SK-MEL-5 (cell line): ENCODE measurements at places on chromosomes 1 and 21.

DNA sequence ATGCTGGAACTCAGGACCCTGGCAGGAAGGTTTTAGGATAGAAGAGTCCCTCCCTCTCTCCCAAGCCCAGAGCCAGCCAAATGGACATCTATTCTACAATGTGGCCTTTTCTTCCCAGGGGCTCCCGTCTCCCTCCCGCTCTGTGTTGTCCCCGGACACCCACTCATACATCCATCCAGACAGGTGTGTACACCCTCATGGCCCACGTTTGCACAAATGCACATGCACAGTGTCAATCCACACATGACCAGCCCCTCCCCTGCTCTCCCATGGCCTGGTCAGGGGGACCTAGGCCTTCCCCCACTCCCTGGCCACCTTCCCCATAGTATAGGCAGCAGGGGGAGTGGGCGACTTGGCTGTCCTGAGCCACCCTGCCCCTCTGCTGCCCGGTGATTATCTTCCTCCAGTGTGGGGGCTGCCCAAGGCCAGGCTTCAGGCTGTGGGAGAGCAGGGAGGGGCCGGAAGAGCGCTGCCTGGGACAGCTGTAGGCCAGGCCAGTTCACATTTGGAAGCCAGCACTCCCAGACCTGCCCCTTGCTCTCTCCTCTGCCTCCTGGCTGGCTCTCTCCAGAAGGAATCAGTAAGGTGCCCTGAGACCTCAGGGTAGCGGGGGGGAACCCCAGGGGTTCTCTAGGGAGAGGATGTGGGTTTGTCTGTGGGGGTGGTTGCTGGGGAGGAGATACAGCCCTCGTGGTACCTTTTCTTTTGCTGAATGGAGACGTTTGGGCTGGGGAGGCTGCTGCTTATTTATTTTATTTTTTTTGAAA is 4.1 kb upstream of the PTPN7 start:
- no peak for DNase-seq

GRCh38 chr21:41677671-41678015 is 89.2 kb downstream of the RIPK4 start:
- no peak for DNase-seq

- DNase-seq: no peak
These were observed 26.8 kb upstream of the RNF19B start for GRCh38 chr1:32991386-32991785.

DNA sequence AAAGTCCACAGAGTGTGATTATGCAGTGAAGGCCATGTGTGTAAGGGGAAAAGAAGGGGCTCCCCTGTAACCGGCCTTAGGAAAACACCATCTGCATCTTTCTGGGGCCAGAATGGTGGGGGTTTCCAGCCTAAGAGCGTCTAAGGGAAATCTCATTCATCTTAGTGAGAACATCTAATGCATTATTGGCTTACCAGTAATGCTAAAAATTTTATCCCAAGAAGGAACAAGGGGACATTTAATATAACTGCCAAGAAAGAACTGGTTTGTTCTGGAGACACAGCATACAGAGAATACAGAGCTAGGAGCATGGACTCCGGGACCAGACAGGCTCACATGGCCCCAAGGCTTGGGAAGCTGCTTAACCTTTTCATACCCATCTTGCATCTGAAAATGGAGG is 58.3 kb upstream of the DSCAM start:
- no peak for DNase-seq

GRCh38 chr1:6184083-6184783 is 4.1 kb upstream of the CHD5 start:
- no peak for DNase-seq

GRCh38 chr1:159000625-159001024 is 9.1 kb upstream of the IFI16 start:
- DNase-seq: peak; percentile 93

DNA sequence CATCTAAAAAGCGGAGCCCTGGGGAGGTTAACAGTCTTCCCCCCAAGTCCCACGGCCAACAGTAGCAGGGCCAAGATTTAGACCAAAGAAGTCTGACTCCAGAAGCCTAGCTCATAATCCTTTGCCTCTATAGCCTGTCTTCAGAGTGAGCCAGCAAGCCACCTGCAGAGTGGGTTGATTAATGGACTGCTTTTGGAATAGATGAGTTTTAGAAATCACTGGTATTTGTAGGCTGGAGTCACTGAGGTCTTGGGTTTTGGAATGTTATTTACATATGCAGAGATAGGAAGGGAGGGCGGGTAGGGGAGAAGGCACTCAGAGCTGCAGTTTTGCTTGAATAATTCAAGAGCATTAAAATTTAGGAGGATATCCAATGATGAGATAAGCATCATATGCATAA is 90.8 kb upstream of the L1TD1 start:
- no peak for DNase-seq
